Cerebellar cortex (tissue), 1 donor: ENCODE measurements at places on chromosomes 1 and 21.
A peak's percentile ranks its signal among the peaks of the same experiment; 100 is the strongest.

- no peak for DNase-seq
These were observed 54.1 kb upstream of the LYST start for GRCh38 chr1:235920596-235921375.

- no peak for DNase-seq
These were observed 42.2 kb downstream of the SPATA17 start for GRCh38 chr1:217673387-217673786.

DNA sequence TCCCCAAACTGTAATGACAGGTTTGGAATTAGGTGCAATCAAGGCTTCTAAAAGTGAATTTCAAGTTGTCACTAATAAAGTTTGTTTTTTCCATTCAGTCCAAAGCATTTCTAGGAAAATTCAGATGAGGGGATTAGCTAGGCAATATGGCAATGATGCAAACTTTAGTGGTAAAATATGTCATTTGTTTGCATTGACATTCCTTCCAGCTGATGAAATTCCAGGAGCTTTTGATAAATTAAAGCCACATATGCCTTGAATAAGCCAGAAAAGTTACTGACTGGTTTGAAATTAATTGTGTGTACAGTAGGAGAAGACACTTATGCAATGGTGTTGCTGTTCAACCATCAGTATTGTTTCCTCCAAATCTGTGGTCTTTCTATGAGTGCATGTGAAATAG lies 57.8 kb downstream of the MROH9 start:
- no peak for DNase-seq

DNA sequence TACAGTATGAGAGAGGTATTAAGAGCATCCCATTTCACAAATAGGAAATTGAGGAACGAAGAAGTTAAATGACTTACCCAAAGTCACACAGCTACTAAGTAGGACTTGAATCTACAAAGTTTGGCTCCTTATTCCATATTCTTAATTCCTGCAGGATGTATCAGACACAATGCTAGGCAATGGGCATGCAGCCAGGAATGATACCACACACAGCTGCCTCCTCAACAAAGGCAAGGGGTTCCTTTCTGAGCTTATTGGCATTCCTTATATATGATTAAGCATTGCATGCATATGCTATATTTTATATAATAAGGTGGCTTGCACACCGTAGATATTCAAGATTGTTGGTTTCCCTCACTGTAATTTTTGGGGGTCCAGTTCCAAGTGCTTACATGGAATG lies 34.2 kb upstream of the JUN start:
- DNase-seq: no peak

- DNase-seq: no peak
These were observed 75.8 kb upstream of the SDC3 start for GRCh38 chr1:30984165-30984889.

GRCh38 chr1:219143735-219144134 lies 29.9 kb upstream of the LYPLAL1 start:
- no peak for DNase-seq

GRCh38 chr1:8816831-8817411 lies 519 bp downstream of the RERE start:
- peak; percentile 50 for DNase-seq

- DNase-seq: no peak
These were observed 22.0 kb upstream of the UHMK1 start for GRCh38 chr1:162475539-162476185.

DNA sequence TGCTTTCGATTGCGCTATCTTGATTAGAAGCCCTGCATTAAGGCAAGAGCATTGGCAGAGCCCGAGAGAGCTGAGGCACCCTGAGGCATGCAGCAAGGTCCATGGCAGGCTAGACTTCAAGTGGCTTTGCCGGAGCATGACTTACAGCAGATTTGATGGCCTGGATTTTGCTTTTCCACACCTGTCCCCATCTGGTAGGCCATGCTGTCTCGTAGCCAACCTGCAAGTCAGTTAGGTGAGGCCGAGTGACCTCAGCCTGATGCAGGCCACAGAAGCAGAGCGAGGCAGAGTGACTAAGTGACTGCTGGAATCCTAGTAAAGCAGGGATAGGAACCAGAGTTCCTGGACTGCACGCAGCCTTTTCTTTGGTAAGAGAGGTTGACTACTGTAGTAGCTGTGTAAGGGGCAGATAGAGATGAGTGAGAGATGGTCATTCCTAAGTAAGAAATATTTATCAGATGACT lies 148.9 kb downstream of the PBX1 start:
- no peak for DNase-seq

DNA sequence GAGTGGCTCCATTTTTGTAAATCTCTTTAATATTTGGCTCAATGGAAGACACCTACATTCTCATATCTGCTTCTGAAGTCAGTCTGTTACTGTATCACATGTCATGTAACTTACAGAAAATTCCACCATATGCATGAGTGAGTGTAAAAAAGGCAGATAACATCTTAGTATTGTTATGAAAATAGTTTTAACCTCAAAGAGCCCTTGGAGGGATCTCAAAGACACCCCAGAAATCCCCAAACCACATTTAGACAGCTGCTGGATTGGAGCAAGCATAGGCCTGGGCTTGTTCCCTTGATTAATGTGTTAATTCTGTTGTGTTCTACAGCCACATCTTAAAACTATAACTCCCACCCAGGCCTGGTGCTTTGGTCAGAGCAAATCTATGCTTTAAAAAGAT lies 16.9 kb downstream of the MACO1 start:
- DNase-seq: no peak

DNA sequence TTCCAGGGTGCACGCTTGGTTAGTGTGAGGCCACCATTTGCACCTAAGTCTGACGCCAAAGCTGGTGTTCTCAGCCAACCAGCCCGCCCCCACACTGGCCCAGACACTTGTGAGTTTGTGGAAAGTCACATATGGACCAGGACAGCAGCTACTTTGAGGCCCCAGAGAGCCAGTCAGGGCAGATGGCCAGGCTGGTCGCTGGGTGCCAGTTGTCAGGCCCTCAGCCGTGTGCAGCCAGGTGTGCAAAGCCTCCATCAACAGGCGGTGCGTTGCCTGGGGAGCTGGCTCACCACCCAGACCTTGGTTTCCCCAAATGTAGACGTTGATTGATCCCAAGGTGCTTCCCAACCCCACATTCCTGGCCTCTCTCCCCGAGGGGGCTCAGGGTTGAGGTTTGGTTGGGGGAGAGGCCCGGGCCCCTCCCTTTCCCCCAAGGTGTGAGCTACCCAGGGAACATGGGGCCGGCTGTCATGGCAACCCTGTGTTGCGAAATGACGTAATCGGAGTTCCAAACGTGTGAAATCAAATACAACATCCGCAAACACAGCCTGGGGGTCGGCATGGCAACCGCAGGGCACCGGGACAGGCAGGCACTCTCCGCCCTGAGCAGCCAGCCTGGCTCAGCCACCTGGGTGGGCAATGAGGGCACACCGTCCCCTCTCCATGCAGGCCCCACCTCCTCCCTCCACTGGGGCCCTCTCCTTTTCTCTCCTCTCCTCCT lies 42.2 kb upstream of the WNT4 start:
- DNase-seq: no peak

DNA sequence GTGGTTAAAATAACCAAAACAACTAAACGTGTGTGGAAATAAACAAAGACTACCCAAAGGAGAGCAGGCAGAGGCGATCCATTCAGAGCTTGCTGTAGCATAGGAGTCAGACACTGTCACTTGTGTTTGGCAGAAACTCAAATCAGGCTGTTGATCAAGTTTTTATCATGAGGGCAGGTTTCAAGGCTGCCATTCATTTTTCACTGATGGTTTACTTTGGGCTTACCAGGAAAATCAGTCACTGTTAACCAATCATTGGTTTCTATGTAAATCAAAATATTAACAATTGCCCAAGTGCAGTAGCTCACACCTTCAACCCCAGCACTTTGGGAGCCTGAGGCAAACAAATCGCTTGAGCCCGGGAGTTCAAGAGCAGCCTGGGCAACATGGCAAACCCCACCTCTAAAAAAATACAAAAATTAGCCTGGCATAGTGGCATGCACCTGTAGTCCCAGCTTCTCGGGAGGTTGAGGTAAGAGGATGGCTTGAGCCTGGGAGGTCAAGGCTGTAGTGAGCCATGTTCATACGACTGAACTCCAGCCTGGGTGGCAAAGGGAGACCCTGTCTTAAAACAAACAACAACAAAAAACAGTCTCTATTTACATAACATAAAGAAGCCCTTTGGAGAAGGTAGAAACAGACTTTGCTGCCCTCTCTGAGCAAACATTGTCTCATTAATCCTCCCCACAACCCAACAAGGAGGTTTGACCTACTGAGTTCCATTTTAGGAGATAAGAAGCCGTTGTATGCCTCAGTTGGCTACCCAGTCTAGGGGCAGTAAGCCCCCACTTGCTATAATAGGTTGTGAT lies 21.1 kb upstream of the ETS2 start:
- DNase-seq: no peak

DNA sequence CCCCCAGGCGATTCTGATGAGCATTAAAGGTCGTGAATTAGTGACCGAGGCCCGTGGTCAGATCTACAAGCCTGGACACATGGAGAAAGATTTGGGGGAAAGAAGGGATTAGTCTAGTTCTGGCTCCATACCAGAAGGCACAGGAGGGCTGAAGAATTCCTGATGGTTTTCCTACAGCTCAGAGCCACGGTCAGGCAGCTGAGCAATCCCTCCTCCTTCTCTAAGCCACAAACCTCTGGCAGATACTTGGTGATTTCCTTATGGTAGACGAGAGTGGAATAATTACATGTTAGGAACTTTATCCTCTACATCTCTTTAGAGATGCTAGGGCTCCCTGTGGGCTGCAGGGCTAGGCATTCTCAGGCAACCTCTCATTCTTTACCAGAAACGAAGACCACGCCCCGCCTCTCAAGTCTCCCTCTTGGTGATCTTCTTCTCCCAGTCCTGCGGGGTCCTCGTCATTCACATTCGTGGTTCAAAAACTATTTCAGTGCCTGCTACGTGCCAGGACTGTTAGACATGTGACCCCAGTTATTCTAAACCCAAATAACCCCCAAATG lies 20.5 kb upstream of the ZBTB18 start:
- DNase-seq: no peak

DNA sequence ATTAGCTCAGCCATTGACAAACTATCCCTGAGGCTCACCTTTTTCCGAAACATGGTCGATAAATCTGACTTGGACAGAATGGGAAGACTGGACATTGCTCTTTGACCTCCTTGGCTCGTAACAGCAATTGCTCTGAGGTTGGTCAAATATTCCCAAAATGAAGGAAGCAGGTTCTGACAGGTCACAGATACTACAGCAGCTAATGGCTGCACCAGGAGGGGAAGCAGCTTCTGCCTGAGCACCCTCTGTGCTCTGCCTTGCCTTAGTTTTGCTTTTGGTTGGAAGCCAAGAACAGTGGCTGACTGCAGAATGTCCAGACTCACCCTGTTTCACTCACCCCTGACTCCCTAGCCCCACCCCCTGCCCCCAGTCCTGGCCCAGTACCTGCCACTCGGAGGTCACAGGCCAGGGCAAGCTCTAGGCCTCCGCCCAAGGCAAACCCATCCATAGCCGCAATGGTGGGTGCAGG lies 15.4 kb downstream of the ECHDC2 start:
- DNase-seq: peak; percentile 52

- DNase-seq: no peak
These were observed 5.1 kb upstream of the REG4 start for GRCh38 chr1:119816407-119816806.

GRCh38 chr1:62333441-62333840 lies 14.2 kb upstream of the KANK4 start:
- no peak for DNase-seq

- no peak for DNase-seq
These were observed 8.0 kb downstream of the CYYR1 start for GRCh38 chr21:26565111-26565510.

GRCh38 chr1:206738370-206739366 lies 31.9 kb upstream of the IL19 start:
- peak; percentile 75 for DNase-seq

DNA sequence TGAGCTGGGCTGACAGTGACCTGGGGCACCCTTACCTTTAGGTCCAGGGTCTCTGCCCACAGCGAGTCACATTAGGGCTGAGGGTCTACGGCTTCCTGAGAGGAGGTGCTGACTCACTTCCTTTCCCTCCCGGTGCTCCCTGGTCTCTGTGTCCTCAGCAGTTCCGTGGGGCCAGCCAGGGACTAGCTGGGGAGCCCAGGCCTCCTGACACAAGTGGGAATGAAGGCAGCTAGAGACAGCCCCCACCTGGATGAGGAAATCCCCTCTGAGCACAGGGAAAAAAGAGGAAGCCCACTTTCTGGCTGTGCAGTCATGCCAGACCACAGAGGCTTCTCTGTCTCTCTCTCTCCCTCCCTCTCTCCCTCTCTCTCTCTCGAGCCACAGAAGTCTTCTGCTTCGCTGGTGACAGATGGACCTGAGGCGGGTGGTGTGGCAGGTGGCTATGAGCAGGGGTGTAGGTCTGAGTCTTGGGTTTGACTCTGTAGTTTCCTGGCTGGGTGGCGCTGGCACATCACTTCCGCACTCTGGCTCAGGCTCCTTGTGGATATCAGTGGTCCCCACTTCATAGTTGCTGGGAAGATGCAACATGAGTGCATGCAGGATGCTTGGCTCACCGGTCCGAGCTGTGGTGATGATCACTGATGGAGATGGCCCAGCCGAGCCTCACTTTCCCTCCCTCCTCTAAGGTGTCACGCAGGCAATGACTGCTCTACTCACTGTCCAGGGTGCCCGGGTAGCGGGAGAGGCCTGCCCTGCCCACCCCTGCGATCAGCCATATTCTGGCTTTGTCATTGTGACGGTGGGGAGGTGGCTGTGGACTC lies 3.5 kb downstream of the SLC66A1 start:
- DNase-seq: peak; percentile 83

- DNase-seq: no peak
These were observed 114.3 kb downstream of the NMNAT2 start for GRCh38 chr1:183303901-183304300.

- DNase-seq: no peak
These were observed 256.4 kb downstream of the KCNJ6 start for GRCh38 chr21:37659874-37660273.

- no peak for DNase-seq
These were observed 28.2 kb upstream of the RPF1 start for GRCh38 chr1:84450910-84451309.

GRCh38 chr21:38811257-38811656 lies 5.5 kb downstream of the ETS2 start:
- no peak for DNase-seq

- no peak for DNase-seq
These were observed 47.2 kb downstream of the LAMC1 start for GRCh38 chr1:183070234-183070922.

GRCh38 chr1:61318319-61319125 lies 236.2 kb downstream of the NFIA start:
- DNase-seq: peak; percentile 56

- no peak for DNase-seq
These were observed 6.3 kb upstream of the SRARP start for GRCh38 chr1:15997637-15998280.

- DNase-seq: no peak
These were observed 36.2 kb downstream of the EPS15 start for GRCh38 chr1:51482881-51483280.
